ENCODE measurements at places on chromosomes 16 and 17. TPM values are rescaled to one million over a fixed set of nuclear protein-coding genes. Genes with fewer than 3 reads are reported as not detected.

RHBDL3 gene
- polyA plus RNA-seq, result 1.5 TPM

CBLN1 gene
- 0.34 TPM for polyA plus RNA-seq

SMTNL2 gene
- 70.0 TPM for polyA plus RNA-seq

RSAD1 gene
- polyA plus RNA-seq, result 62.1 TPM

SPNS2 gene
- polyA plus RNA-seq, result 43.4 TPM

TMEM219 gene
- 104 TPM for polyA plus RNA-seq

KRT23 gene
- polyA plus RNA-seq, result 1.5 TPM

TBC1D3D gene
- polyA plus RNA-seq, result 0.95 TPM

TP53TG3F gene
- not detected for polyA plus RNA-seq

GP1BA gene
- polyA plus RNA-seq, result 2.6 TPM

DNA sequence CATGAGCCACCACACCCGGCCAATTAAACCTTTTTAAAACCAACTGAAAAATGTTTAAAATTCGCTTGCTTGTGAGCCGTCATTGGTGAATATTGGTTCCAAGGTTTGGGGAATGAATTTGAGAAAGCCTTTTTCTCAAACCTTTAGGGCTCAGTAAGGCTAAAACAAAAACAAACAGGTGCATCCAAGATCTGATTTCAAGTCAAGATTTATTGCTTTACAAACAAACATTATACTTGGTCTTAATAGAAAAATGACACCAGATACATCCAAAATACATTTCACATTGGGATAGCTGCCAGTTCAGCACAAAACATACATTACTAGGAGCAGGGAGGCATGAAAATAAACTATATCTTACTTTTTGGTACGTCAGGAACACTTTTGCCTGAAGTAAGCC is 5.4 kb downstream of the C17orf58 start:
- DNase-seq, result no peak

DNA sequence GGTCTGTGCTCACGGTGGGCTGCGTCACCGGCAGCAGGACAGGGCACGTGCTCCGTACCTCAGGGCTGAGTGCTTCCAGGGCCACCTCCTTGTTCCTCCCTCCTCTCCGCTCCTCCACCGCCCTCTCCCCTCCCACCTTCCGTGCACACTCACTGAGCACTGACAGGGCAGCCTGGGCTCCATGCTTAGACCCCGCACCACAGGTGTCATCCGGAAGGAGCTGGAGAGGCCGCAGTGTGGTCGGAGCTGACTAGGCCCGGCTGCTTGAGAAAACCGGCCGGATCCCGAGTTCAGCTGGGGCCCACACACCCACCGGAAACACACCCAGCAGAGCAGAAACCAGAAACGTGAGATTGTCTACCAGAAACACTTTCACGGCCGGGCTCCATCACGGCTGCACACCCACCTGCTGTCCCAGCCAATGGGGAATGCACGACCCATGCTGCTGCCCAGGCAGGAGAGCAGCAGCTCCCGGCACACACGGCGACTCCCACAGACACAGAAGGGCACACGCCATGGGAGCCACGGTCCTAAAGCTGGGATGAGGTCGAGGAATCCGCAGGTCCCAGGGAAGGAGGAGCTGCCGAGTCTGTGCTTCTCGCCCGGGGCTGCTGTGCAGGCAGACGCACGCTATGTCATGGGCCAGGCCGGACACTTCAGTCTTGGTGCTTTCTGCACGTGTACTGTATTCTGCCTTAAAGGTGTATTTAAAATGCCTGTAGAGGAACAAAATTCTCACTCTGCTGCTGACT is 55.0 kb upstream of the ZNF469 start:
- no peak for DNase-seq

- peak; percentile 44 for DNase-seq
These were observed 680 bp downstream of the SKA2 start for GRCh38 chr17:59154292-59154720.

GRCh38 chr16:20897922-20898321 is 2.2 kb downstream of the DCUN1D3 start:
- DNase-seq, result no peak

GRCh38 chr17:64073771-64074703 is 53.6 kb upstream of the ICAM2 start:
- DNase-seq, result no peak

- DNase-seq, result no peak
These were observed 2.6 kb downstream of the GID4 start for GRCh38 chr17:18041776-18042175.

DNA sequence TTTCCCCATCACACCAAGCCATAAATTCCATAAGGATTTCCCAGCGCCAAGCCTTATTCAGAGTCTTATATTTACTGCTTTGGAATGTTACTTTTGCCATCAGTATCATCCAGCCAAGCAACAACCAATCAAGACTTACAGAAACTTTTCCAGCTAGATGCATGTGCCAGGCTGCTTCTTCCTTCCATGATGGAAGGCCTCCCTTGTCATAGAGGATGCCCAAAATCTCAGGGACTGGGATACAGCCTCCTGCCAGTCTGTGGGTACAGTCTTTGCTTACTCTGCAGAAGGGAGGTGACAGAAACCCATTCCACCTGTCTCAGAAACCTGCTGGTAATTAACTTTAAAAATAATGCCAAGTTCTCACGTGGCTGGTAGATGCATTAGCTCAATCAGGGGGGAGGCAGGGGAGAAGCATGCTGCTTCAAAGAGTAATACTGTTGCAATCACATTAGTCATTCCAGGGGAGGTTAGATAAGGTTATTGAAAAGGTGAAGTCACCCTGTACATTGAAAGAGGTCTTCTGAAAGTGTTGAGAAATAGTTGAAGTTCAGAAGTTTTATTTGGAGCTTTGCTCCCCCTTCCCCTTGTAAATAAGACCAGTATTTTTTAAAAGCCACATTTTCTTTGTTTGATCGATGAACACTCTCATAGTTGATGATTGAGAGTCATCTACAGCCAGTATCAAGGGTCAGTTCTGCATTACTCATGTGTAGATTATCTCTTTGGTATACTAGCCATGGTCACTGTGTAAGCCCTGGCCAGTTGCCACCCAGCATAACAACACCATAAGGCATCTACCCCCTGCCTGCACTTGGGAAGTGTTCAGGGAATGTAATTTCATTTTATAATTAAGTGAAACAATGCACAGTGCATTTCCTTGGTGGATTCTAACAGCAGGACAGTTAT is 22.2 kb downstream of the HLF start:
- DNase-seq, result no peak

DNA sequence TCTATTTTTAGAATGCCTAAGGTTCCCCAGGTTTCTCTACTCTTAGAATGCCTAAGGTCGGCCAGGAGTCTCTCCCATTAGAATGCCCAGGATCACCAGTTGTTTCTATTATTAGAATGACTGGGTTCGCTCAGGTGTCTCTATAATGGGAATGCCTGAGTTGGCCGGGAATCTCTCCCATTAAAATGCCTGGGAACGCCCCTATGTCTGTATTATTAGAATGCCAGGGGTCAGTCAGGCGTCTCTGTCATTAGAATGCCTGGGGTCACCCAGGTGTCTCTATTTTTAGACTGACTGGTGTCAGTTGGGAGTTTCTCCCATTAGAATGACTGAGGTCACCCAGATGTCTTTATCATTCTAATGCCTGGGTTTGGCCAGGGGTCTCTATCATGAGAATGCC is 2252.5 kb downstream of the TP53TG3F start:
- no peak for DNase-seq

- DNase-seq, result no peak
These were observed 120.9 kb downstream of the PRKCA start for GRCh38 chr17:66423056-66423955.

GRCh38 chr17:78013683-78014467 is 55.4 kb downstream of the TNRC6C start:
- peak; percentile 73 for DNase-seq

- no peak for DNase-seq
These were observed 403.8 kb downstream of the SHISA9 start for GRCh38 chr16:13305019-13305755.

- DNase-seq, result no peak
These were observed 11.2 kb downstream of the PER1 start for GRCh38 chr17:8141045-8141444.

GRCh38 chr16:3995001-3995400 is 114.5 kb upstream of the CREBBP start:
- DNase-seq, result no peak

DNA sequence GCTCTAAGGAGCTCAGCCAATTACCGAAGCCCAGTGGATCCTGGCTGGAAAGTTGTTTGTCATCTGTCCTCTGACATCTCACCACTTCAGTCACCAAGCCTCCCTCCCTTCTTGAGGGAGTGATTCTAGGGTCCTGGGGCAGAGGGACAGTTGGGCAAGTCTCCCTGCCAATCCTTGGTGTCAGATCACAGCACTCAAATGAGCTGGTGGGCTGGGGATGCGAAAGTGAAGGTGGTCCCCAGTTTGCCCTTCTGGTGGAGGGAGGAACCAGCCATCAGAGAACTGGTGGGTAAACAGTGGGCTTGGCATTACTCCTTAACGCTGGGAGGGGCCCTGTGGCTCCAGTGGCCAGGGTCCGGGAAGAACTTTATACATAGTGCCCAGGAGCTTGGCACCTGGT is 4.4 kb upstream of the CALB2 start:
- DNase-seq, result no peak

- no peak for DNase-seq
These were observed 69.1 kb upstream of the AXIN2 start for GRCh38 chr17:65630502-65630901.
